H9 (cell line): ENCODE measurements at places on chromosomes 4 and X.

- no peak for DNase-seq
These were observed 60.4 kb upstream of the MTM1 start for GRCh38 chrX:150508018-150508417.

- DNase-seq, result no peak
These were observed 716.0 kb downstream of the CENPC start for GRCh38 chr4:66829310-66829709.

- no peak for DNase-seq
These were observed 461.2 kb upstream of the PCDH7 start for GRCh38 chr4:30258949-30259348.

DNA sequence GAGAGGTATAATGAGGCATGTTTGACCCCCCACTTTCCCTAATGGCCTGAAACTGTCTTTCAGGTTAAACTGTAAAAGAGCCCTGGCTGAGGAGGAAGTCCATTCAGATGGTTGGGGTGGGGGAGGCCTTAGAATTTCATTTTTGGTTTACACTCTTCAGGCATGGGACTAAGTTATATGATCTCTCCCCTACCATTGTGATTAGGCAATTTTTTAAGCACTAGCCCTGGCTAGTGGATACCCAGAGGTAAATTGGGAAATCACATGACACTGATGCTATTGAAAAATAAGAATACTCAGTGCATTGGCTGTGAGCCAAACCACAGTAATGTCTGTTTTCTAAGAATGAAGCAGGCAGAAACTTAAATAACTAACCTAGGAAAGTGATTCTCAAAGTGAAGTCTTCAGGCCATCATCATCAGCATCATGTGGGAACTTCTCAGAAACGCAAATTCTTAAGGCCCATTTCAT, 149.7 kb downstream of the RRAGB start:
- DNase-seq, result no peak

DNA sequence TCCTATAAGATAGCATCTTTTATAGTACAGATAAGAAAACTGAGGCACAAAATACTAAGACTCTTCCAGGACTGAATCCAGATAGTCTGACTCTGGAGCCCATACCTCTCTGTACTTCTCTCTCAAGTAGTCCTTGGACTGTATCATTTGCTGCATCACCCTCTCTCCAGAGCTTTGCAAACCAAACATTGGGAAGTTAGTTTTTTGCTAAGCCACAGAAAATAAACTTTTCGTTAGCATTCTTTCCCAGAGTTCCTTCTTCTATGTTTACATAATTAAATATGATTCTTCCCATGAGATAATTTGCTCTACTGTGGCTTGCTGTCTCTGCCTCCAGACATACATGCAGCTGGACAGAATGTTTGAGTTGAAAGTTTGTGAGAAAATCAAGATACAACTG, 22.0 kb downstream of the PPEF2 start:
- DNase-seq, result no peak

GRCh38 chr4:184448821-184449220, 25.5 kb downstream of the IRF2 start:
- DNase-seq, result no peak

GRCh38 chr4:183828125-183828524, 77.0 kb upstream of the STOX2 start:
- DNase-seq, result no peak

- no peak for DNase-seq
These were observed 2.3 kb downstream of the NOCT start for GRCh38 chr4:139017861-139018260.

GRCh38 chrX:38877366-38877765, 76.1 kb downstream of the MID1IP1 start:
- no peak for DNase-seq

- no peak for DNase-seq
These were observed 101.3 kb upstream of the BANK1 start for GRCh38 chr4:101689220-101689619.

DNA sequence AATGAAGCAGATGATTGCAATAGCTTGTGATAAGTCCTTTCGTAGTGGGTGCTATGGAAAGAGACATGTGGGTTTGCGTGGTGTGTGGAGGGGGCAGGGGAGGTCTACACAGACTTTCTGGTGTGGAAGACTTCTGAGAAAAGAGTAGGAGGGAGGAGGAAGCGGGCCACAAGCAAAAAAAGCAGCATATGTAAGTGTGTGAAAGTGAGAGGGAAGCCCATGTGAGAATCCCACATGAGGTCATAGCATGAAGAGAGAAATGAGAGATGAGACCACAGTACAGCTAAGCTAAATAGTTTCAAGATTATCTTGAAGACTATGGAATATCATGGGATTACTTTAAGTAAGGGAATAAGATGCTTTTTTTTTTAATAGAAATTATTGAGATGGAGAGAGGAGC, 2039.9 kb upstream of the TENM3 start:
- no peak for DNase-seq

- DNase-seq, result no peak
These were observed 24.7 kb upstream of the HERC3 start for GRCh38 chr4:88567591-88567990.

DNA sequence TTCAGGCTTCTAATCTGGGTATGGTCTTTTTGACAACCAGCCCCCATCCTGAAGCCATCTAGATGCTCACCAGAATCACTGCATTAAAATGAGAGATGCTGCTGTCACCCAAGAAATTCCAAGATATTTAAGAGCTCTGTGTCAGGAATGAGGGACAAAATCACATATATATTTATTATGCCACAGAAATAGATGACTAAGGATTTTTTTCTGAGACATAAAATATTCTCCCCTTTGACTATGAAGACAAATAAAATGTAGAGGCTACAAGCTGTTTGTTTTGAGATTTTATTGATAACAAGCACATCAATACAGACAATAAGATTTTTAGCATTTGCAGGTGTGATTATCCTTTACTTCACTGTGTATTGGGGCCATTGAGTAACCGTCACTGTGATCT, 77.4 kb downstream of the COMMD8 start:
- DNase-seq, result no peak

GRCh38 chrX:99857455-99857854, 552.6 kb downstream of the PCDH19 start:
- no peak for DNase-seq
